ENCODE measurements at places on chromosomes 5 and 9. TPM values are rescaled to one million over a fixed set of nuclear protein-coding genes. Genes with fewer than 3 reads are reported as not detected.

DNA sequence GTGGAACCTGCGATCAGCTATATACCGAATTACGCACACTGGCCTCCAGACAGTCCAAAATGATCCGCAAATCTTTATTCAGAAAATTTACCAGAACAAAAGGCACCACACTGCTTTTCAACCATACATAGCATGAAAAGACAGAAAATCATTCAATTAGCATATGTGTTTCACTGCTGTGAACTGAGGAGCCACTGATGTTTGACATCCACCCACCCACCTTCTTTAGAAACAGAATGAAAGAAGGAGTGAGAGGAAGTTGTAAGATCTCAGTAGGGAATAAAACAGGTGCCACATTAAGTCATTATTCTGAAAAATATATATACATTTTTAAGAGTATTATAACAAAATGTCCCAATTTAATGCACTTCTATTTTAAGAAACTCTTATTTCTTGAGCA lies 156.8 kb downstream of the NFIB start:
- no peak for DNase-seq

PCDHGB6 gene
- total RNA-seq: 18.4 TPM

LEAP2 gene
- total RNA-seq: 0.27 TPM

GRCh38 chr5:140989254-140990020 lies 23.2 kb downstream of the PCDHAC2 start:
- DNase-seq: no peak

DNA sequence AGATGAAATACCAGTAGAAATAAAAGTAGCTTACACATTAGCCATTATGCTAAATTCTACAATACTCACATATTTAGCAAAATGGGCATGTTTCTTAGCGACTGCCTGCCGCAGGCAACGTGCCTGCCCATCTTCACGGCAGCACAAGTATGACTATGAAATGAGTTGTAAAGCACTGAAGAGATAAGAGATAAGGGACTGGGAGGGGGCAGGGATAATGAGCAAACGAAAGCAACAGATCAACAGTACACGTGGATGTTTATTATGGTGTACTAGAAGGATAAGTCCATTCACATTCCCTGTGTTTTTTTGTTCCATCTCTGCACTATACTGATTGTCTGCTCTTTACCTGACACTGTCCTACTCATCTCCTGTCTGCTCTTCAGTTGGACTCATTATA lies 44.1 kb upstream of the KCNN2 start:
- DNase-seq: no peak

NUTM2G gene
- total RNA-seq: not detected

DNA sequence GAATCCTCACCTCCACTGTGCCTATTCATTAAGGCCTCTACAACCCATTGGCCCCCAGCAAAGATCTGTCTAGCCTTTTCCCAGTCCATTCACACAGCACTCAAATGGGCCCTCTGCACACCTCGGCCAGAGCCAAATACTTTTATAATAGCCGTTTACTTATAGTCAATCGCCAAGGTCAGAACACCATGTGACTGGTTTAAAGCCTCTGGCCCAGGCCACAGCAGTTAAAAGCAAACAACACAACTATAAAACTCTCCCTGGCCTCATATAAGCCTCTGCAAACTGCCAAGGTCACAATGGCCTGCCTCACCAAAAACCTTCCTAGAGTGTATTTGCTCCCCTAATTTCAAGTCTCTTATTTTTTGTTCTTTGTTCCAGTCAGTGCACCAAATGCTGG lies 562.6 kb downstream of the CAAP1 start:
- DNase-seq: no peak

- DNase-seq: peak; percentile 75
Measured at GRCh38 chr9:130680836-130681768, 12.5 kb upstream of the EXOSC2 start.

DNA sequence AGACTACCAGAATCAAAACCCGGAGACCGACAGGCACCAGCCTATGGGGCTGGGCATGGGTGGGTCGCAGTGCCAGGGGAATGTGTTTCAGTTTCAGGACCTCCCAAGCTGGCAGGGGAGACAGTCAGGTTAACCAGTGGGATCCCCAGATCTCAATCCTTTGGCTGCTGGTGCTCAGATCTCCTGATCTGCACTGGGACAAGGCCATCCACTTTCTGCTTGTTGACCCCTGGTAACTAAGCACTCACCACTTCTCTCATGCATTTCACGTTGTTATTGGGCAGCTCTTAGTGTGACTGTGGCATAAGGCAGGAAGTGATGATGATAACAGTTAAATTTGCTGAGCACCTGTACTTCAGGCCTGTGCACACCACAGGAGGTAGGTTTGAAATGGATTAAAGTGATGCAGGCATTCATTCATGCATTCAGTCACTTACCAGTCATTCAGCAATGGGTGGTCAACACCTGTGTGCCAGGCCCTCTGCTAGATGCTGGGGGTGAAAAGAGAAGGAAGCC lies 42.1 kb upstream of the STXBP1 start:
- DNase-seq: no peak

HMCN2 gene
- total RNA-seq: 3.2 TPM

All from astrocyte (in vitro differentiated cells and primary cell).